ENCODE measurements at places on chromosomes 3 and 15. TPM values are rescaled to one million over a fixed set of nuclear protein-coding genes. Genes with fewer than 3 reads are reported as not detected.

Gene HRH1
- 4.3 TPM for total RNA-seq

Gene FANCD2OS
- total RNA-seq: not detected

Gene CNTN3
- total RNA-seq: 8.1 TPM

Gene FAM43A
- 19.6 TPM for total RNA-seq

Gene TRAIP
- 5.0 TPM for total RNA-seq

Gene ILDR1
- 6.4 TPM for total RNA-seq

Gene SERPINI2
- 0.82 TPM for total RNA-seq

Gene GBE1
- total RNA-seq: 29.9 TPM

Gene TUSC7
- not detected for total RNA-seq

Gene ADCY5
- 17.2 TPM for total RNA-seq

Measured in metanephros (tissue), 2 donors.